T-helper 2 cell treated with Interferon-gamma antibody and Interleukin-4, amounts not matched to agents 5 μg/mL and 100 μg/mL, for 36 hours (primary cell): ENCODE measurements at places on chromosomes 13 and 19.

DNA sequence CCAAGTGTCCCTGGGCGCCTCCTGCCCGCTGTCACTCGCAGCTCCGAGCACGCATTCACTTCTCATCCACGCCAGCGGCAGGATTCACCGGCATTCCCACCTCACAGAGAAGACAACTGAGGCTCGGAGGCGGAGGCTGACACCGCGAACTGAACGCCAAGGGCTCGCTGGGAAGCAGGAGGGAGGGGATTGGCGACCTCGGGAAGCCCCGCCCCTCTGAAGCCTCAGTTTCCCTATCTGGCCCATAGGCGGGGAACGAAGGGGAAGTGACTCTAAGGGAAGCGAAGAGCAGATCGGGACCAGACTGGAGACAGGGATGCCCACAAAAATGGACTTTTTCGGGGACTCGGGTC is 256 bp downstream of the MICOS13 start:
- no peak for DNase-seq

- no peak for DNase-seq
Measured at GRCh38 chr13:97196340-97196739, 25.8 kb upstream of the MBNL2 start.

- no peak for DNase-seq
Measured at GRCh38 chr13:100535426-100536135, 53.0 kb downstream of the GGACT start.

GRCh38 chr19:5355693-5356092 is 15.1 kb upstream of the PTPRS start:
- DNase-seq, result no peak

GRCh38 chr19:18603255-18603957 is 3.2 kb downstream of the CRLF1 start:
- no peak for DNase-seq

DNA sequence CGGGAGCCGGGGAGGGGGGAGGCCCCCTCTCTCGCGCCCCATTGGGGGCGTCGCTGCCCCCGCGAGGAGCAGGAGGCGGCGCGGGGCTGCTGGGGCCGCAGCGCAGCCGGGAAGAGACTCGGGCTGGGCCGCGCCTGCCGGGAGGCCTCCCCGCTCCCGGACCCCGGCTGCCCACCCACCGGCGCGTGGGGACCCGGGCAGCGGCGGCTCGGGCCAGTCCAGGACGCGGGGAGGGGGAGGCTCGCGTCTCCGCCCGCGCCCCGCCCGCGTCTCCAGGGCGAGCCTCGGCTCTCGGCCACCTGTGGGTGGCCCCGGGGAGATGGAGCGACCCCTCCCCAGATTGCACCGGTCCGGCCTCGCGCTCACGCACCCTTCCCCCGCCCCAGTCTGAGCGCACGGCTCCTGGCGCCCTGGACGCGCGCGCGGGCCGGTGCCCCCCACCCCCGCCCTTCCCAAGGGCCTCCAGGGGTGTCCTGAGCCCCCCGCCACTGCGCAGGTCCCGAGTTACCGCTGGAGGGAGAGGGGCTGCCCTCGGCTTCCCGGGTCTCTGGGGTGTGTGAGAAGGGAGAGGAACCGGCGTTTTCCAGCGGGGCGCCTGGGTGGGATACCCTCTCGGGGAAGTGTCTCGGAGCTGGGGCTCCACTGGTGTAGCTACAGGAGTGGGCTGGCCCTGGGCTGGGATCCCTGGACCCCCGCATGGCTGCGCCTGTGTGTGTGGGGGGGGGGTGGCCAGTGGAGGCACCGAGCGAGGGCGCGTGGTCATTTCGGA is 645 bp downstream of the PALM start:
- DNase-seq, result no peak

DNA sequence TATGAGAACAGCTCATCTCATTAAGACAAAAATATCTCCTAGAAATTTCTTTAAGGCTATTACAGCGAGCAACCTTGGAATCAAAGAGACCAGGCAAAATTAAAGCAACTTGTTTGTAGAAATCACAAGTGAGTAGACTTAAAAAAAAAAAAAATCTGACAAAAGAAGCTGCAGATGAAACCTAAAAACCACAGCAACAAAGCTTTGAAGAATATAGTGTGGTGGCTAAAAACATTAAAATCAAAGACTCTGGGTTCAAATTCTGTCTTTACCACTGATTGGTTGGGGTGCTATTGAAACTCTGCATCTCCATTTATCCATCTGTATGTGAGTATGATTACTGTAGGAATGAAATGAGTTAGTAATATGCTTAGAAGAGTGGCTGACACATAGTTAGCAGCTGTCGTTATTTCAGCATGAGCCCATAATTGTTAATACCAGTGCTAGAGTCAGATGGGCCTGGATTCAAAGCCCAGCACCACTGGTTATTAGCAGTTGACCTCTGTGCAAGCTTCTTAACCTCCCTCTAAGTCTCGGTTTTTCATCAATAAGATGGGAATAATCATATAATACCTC is 157.6 kb downstream of the FOXO1 start:
- DNase-seq, result no peak

GRCh38 chr13:90591260-90591926 is 756.1 kb upstream of the MIR17HG start:
- DNase-seq, result no peak
